ENCODE measurements at places on chromosomes 5 and 9. TPM values are rescaled to one million over a fixed set of nuclear protein-coding genes. Genes with fewer than 3 reads are reported as not detected.
A peak's percentile ranks its signal among the peaks of the same experiment; 100 is the strongest.

DNA sequence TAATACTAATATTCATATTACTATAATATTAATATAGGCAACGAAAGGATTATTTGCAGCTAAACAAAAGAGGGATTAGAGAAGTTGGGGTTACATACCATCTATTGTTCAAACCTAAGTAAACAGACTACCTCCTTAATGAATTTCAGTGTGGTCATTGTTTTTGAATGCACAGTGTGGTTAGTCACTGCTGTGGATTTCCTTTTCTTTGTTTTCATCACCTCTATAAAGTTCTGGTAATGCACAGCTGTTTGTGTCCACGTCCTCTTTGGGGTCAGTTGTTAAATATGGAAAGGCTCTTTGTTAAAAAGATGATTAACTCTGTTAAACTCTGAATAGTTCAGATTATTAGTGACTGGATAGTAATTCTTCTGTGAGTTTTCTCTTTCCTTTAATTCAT lies 233.6 kb downstream of the MAST4 start:
- DNase-seq: no peak

DNA sequence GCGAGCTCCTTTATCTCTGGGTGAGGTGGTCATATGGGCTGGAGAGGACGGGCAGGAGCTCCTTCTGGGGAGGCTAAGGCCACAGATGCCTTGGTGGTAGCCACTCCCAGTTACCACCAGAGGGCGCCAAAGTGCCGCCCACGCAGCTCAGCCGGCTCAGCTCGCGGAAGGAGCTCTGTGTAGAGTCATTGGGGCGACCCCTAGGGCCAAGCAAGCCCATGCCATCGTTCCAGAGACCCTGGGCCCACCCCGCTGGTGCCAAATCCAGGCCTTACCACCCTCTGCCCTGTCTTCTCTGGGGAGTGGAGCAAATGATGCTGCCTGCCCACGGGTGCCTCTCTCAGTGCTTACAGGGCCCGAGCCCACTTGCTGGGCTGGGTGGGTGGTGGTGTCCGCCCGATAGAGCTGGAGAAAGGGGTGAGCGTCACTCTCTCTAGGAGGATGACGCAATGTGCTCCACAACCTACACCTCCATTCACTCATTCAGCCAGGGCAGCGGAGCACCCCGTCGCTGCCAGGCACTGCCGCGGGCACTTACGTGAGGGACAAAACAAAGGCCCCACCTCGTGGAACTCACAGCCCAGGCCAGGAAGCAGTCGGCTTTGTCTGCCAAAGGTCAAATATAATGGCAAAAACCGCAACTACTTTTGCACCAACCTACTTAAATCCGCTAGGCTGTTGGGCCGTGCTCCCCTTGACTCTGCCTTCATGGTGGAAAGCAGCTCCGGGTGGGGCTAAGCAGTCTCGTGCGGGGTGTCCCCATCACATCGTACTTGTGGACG lies 13.8 kb downstream of the TSPAN17 start:
- no peak for DNase-seq

- DNase-seq: no peak
Measured at GRCh38 chr9:108054131-108054630, 564.6 kb upstream of the KLF4 start.

Gene CD72
- total RNA-seq: 16.7 TPM

Gene CERT1
- total RNA-seq: 31.1 TPM

GRCh38 chr5:103617090-103617489 lies 54.5 kb upstream of the NUDT12 start:
- no peak for DNase-seq

DNA sequence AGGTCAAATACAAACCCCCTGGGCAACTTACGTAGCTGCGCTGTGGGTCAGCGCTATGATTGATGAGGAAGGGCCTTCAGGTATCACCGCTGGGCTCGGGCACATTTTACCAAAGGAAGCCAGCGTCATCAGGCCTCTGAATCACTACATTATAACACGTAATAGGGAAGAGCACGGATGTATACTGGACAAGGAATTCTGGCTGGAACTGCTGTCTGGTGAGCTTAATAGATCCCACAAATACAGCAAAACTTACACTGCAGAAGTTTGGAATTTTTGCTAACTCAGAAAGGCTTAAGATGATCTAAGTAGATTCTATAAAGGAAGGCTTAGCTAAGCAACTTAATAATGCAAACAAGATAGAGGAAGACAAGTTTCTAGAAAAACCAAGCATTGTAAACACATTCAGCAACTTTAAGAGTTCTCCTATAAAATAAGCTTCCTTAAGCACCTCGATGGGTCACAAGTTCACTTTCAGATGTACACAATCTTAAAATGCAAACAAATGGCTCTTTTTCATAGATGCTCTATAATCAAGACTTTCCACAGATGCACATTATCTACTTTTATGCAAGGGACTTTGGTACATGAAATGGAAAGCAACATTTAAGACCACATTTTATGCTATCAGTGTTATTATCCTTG lies 360.1 kb upstream of the PANK3 start:
- DNase-seq: no peak

DNA sequence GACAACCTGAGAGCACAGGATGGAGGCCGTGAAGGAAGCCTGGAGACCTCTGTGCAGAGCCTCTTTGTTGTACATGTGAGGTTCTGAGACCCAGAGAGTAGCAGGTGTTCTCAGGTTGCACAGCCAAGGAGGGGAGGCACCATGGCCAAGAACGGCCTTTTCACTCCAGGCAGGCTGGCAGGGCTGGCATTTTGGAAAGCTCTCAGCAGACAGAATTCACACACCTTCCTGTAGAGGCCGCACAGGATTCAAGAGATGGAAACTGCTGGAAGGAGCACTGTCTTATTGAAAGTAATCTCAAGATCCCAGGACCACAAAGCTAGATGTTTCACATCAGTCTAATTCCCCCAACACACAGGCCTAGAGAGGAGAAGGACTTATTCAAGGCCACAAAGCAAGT lies 52.8 kb upstream of the XPA start:
- DNase-seq: no peak

- DNase-seq: no peak
Measured at GRCh38 chr9:73152543-73152844, 829 bp downstream of the ANXA1 start.

DNA sequence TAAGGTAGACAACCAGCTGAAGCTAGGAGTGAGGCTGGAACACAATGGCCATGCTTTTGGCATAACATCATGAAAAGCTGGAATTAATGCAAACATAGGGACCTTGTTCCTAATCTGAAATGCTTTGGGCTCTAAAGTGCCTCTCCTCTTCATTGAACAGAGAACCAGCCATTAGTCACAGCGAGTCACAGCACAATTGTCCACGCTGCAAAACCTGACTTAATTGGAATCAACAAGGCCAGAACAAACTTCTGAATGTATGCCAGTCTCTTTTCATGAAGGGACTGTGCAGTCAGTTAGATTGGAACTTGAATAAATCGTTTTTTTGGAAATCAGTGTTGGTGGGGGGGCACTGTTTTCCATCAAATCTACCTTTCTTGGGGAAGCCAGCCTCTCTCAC lies 96.5 kb downstream of the JAKMIP2 start:
- DNase-seq: no peak

- DNase-seq: no peak
Measured at GRCh38 chr5:27217155-27217956, 179.0 kb upstream of the CDH9 start.

DNA sequence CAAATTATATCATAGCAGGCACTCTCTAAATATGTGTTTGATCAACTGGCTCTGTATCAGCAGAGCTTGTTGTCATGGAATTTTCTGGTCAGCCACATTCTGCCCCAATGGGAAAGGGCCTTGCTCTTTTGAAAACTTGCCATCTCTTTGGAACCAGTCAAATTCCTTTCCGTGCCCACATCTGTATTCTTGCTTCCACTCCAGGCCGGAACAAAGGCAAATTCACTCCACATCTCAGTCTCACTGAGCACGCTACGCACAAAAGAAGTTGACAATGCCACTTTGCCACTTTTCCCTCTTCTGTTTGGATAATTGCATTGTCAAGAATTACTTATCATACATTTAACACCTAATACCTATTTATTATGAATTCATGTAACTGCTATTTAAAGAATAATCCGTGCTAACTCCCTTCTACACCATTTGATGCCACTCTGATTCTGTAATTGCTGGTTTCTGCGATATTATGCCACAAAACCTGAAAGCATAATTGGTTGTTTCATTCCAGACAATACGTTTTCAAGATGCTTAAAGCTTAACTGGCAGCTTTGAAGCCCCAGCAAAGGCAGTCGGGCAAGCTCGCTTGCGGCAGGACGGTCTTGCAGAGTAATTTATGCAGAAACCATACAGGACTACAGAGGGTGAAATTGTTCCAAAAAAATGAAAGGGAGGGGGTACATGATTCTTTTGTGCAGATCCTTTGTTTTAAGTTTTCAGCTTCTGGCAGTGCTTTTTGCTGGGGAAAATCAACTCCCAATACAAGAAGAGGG lies 277.7 kb downstream of the MSX2 start:
- DNase-seq: no peak

- no peak for DNase-seq
Measured at GRCh38 chr5:173689737-173690360, 73.4 kb upstream of the BOD1 start.

Gene TMEFF1
- total RNA-seq: 0.49 TPM

Gene NOXA1
- total RNA-seq: 4.5 TPM

- no peak for DNase-seq
Measured at GRCh38 chr5:139014726-139015125, 139.6 kb upstream of the LRRTM2 start.

DNA sequence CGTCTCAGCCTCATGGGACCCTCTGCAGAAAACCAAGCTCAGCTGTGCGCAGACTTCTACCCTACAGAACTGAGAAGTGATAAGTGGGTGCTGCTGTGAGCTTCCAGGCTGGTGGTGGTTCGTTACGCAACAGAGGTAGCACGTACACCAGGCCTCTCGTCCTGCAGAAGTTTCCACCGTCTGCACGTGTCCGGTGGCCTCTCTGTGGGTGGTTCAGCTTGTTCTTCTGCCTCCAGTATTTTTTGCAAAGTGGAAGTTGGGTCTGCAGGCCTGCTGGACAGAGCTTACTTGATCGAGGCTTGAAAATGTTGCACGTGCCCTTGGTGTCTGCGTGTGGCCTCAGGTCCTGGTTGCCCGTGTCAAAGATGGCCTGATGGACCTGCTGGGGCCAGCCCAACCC lies 27.5 kb downstream of the KCNT1 start:
- DNase-seq: no peak

- DNase-seq: peak; percentile 95
Measured at GRCh38 chr9:113056191-113057106, at the start of gene ZFP37. Gene ZFP37 (minus strand): TSS chr9:113056724. CDS start chr9:113056688, 36 bp downstream.

GRCh38 chr5:78806544-78806943 lies 158.0 kb upstream of the LHFPL2 start:
- DNase-seq: no peak

- DNase-seq: no peak
Measured at GRCh38 chr5:32076699-32077695, 97.1 kb downstream of the GOLPH3 start.

- DNase-seq: no peak
Measured at GRCh38 chr5:87762631-87763030, 349.9 kb upstream of the CCNH start.

Gene ANKRD31
- total RNA-seq: 0.19 TPM

GRCh38 chr9:34499076-34499475 lies 23.7 kb downstream of the ENHO start:
- DNase-seq: no peak

- DNase-seq: no peak
Measured at GRCh38 chr5:66793049-66793448, 196.9 kb downstream of the MAST4 start.

Gene ROR2
- 4.0 TPM for total RNA-seq

DNA sequence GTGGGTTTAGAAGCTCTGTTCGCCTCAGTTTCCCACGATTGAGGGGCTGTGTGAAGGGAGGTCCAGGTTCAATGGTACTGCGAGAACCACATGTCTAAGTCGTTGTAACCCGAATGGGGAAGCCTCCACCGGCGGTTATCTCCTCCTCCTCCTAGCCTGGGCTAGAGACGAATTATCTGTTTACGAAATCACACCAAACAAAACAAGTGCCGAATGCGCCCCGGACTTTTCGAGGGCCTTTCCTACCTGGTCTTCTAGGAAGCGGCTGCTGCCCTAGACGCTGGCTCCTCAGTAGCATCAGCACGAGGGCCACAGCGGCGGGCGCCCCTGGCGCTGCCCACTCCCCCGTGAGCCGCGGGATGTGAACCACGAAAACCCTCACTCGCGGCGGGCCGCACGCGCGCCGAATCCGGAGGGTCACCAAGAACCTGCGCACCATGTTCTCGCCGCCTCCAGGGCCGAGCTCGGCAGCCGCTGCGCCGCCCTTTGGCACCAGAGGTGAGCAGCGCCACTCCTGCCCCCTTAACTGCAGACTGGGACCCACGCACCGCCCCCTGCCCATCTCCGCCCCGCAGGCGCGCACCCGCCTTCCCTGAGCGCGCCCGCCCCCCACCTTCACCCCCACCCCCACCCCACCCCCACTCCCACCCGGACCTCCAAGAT lies at the start of gene CDKN2A:
CDKN2A (minus strand) TSS at position 500 of the 663 bp plus-strand sequence.
- DNase-seq: no peak

Gene SPATA31D4
- not detected for total RNA-seq

DNA sequence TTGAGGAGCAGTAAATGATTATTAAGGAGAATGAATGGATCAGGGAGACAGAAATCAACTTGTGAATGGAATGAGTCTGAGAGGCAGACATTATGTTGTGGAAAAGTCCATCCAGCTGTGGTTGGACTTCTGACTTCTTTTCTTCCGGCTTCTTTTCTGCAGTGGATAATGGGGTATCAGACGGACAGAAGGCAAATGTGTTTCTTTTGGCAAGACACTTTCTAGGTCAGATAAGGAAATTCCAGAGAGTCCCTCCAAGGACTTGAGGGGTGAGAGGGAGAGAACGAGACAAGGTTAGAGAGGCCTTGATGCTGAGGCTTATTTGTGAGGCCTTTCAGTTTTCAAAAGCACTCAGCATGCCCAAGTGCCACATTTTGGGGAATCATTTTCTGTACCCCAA lies 17.1 kb upstream of the GRHPR start:
- no peak for DNase-seq

- no peak for DNase-seq
Measured at GRCh38 chr5:177498013-177498787, 796 bp upstream of the PDLIM7 start.

Gene PLAC8L1
- total RNA-seq: not detected

Gene PCDHB2
- total RNA-seq: 4.0 TPM

Gene IL4
- not detected for total RNA-seq

DNA sequence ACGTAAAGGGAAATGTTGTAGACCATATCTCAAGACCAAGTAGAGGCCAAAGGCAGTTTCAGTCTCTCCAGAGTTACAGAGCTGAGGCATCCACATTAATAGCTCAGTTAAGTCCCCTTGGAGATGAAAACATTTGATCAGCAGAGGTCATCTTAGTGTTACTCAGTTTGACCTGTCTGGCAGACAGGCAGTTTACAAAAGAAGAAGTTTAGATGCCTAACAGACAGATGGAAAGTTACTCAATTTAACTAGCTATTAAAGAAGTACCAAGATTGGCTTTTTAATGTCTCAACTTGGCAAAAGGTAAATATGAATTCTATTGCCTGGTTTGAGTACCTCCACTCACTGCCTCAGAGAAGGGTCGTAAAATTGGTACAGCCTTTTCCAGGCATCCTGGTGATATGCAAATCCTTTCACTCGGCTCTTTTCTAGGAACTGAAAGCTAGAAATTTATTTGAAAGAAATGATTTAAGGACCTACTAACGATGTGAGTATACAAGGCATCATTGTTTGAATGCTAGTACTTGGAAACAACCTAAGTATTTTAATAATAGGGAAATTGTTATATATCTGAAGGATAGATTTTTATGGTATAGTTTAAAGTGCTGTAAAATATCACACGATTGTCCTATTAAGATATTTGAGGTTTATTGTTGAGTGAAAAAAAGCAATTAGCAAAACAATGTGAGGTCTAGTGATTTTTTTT lies 14.8 kb downstream of the ACO1 start:
- DNase-seq: no peak

Gene ABLIM3
- 5.4 TPM for total RNA-seq

- DNase-seq: no peak
Measured at GRCh38 chr9:120474591-120475243, 105.2 kb downstream of the CDK5RAP2 start.

Gene PPP3R2
- not detected for total RNA-seq

Data from suprapubic skin (tissue), 4 donors.